ENCODE measurements at places on chromosomes 5 and 9.

GRCh38 chr5:137858223-137858916, 9.3 kb upstream of the MYOT start:
- no peak for DNase-seq

GRCh38 chr9:113886466-113886865, 10.4 kb downstream of the ZNF618 start:
- DNase-seq, result no peak

- no peak for DNase-seq
Observed at GRCh38 chr5:54018438-54018837, 291.9 kb downstream of the ARL15 start.

DNA sequence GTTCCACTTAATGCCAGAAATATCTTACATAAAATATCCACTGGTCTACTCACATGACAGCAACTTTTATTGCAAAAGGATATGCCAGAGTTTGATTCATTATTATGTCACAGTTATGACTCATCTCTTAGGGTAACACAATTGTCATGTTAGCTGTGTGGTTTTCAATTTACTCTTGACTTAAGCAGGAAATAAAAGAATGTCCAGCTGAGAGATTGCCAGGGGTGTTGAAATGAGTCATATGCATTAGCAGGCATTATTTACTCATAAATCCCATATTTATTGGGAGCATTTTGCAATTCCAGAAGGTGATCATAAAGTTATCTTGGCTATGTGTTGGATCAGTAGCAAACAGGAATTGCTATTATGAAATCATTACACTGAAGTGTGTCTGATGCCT, 1164.6 kb upstream of the CDH18 start:
- DNase-seq, result no peak

DNA sequence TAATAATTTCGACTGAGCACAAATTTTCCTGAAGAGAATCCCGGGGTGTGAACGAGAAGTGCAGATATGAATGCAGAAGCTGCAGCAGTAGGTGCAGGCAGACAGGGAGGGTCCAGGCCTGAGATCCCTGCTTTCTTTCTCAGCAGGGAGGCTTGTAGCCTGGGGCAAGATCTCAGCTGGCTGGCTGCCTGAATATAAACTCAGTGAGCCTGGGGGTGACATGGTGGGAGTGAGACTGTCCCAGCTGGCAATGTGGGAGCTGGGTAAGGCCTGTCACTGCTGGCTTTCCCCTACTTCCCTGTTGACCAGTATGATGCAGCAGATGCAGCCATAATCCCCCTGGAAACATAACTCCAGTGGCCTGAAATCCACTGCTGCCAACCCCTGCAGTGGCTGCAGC, 325.2 kb downstream of the CETN3 start:
- no peak for DNase-seq
